GM12878 (cell line): ENCODE measurements at places on chromosomes 5 and 9.

DNA sequence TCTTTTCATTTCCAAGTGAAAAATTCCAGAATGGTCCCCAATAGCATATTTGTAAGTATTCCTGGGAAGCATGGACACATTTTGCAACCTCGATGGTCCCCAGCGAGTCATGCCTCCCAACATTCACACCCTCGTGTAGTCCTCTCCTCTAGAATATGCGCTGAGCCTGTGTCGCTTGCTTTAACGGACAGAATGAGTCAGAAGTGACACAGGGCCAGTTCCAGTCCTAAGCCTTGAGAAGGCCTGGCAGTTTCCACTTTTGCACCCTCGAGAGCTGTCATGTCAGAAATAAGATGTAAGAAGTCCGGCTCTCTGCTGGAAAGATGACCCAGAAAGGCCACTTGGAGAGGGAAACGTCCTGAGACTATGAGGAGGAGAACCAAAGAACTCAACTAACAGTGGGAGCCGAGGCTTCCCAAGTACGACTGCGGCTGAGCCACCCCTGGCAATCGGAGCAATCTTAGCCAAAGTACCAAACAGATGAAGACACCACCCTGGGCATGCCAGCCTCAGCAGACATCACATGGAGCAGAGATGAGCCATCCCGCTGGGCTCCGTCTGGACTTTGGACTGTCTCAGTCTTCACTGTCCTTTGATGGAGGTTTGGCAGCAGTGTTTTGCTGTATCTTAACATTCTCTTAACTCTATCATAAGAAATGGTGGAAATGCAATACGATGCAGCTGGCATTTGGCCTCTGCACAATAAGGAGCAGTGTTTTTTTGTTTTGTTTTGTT lies 42.6 kb upstream of the GFPT2 start:
- no peak for DNase-seq

- no peak for DNase-seq
Measured at GRCh38 chr9:90834828-90835595, 33.4 kb downstream of the SYK start.

- no peak for DNase-seq
Measured at GRCh38 chr5:7606840-7607465, 211.0 kb downstream of the ADCY2 start.

DNA sequence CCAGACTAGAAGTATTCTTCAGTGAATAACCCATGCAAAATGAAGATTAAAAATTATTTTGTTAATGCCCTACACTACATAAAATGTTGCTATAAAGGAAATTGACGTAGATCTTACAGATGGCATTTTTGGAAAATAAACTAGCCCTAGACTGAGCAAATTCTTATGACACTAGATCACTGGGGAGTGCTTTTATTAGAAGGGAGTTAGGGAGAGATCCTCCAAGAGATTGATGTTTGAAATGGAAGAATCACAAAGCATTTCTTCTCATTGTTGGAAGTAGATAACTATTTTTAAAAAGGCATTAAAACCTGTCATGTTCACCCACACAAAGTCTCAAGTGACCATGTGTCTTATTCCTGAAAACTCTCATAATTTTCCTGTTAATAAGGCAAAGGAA lies 351.1 kb upstream of the TLE4 start:
- DNase-seq, result no peak

DNA sequence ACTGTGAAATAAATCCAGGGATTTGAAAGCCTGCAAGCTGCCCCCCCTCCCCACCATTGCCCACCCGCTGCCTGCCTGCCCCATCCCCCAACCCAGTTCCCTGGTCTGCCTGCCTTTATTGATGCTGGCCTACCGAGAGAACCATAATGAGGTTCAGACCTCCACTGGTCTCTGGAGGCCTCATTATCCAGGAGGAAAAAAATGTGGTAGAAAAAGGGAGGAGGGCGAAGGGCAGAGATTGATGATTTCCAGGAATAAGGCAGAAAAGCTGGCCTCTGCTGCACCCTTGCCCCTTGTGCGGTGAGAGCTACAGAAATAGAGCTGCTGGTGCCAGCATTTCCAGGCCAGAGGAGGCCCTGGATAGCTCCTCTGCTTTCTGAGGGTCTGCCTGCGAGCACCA lies 216.1 kb downstream of the PAPPA start:
- no peak for DNase-seq

GRCh38 chr9:110338143-110338542 lies 480 bp upstream of the TXNDC8 start:
- no peak for DNase-seq

DNA sequence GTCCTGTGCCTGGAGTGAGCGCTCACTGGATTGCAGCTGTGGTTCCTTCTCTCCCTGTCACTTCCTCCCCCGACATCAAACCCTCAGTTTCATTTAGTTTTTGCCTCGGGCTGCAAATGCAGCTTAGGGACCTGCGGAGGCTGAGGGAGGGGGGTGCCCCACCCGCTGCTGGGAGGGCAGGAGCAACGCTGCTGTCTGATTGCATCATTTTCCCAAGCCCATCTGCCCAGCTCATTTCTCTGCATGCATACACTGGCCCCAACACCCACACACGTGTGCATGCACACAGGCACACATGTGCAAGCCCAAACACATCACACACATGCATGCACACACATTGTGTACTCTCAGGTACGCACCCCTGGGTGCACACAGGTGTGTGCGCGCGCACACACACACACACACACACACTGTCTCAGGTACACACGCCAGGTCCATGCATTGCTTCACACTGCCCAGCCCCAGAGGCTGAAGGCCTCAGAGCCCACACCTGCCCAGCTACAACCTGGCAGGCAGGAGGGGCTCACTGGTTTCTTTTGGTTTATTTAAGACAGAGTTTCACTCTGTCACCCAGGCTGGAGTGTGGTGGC lies 3.4 kb downstream of the ASS1 start:
- no peak for DNase-seq

- DNase-seq, result no peak
Measured at GRCh38 chr5:53161876-53162275, 52.3 kb upstream of the MOCS2 start.

GRCh38 chr9:119477197-119477596 lies 108.0 kb upstream of the BRINP1 start:
- no peak for DNase-seq

DNA sequence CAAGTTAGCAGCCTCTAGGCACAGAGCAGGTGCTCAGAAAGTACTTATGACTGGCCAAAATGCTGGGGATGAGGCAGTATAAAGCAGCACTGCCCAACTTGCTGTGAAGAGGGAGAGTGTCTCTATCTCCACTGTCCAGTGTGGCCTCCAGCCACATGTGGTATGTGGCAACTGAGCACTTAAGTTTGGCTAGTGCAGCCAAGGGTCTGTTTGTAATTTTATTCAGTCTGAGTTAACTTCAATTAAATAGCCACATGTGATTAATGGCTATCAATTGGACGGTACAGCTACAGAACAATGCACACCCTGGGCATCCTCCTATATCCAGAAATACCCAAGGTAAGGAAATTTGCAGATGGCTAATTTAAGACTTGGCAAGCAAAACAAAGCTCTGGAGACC lies 26.9 kb downstream of the ROR2 start:
- DNase-seq, result no peak

DNA sequence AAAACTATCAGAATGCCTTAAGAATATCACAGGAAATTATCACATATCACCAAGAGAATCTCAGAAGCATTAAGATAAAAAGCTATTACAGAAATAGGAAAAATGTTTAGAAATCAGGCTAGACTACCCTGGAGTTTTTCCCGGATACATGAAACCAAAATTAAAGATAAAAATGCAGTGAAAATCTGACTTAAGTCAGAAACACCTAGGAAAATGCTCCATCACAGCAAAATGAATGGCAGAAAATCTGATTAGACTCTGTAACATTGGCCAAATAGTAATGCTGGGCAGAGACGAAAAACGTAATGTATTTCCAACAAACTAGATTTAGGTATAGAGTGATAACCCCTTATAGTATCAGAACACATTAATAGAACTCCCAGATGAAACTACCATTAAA lies 1626.7 kb upstream of the C9orf72 start:
- no peak for DNase-seq

- DNase-seq, result no peak
Measured at GRCh38 chr5:166329149-166329800, 1962.2 kb upstream of the WWC1 start.

DNA sequence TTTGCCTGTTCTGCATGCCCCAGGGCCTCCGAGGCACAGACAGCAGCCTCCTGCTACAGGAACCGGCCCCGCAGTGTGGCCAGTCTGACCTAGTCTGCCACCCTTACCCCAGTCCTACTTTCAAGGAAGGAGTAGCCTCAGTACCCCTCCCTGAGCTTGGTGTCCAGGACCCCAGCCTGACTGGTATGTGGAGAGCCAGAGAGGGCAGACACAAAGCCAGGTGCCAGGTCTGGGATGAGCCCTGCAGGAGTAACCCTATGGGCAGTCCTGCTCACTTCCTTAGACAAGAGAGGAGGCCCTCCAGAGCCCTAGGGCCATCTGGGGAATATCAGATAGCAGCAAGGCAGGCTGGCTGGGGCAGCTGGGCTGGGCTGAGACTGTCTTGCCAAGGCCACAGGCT lies 67.8 kb downstream of the NRG2 start:
- DNase-seq, result no peak

GRCh38 chr9:36560771-36561170 lies 11.9 kb upstream of the MELK start:
- no peak for DNase-seq

DNA sequence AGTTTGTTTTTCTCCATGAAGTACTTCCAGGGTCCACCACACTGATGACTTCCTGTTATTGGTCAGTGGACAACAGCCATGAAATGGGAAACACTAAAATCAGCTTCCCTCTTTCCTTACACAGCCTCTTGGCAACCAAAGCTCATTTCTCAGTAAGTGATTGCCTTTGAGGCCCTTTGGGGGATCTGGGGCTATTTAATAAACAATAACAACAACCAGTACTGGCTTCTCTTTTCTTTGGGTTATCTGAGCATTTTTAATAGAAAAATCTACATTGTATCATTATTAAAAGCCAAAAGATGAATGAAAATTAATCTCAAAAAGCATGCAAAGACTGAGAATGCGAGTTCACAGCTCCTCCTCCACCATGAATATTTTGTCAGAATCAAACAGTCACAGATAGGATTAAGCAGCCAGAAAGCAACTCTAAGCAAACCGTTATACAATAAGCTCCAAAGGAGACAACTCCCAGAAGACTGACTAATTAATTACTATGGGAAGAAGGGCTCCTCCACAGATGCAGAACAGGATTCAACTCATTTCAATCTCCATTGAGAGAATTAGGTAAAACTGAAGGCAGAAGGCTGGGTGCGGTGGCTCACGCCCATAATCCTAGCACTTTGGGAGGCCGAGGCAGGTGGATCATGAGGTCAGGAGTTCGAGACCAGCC lies 68.3 kb downstream of the SERINC5 start:
- DNase-seq, result no peak

DNA sequence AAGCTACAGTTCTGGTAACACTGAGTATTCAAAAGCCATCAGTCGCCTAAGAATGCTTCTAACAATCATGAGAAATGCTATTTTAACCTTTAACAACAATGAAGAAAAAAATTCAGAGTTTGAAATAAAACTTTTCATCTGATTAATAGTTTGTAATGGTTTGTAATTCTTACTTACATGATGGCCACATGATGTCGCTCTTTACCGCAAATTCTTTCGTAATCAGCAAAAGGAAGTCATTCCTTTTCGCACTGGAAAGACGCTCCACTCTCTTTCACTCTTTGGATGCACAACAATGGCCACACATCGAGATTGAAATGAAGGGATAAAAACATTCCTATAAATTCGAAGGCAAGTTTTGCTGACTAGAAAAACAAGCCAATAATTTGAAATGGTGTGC lies at the start of gene PCDHA7:
Gene PCDHA7, plus strand, starts transcription at position 277 of the 400 bp plus-strand sequence. Its CDS starts 115 bp downstream, at position 392.
- DNase-seq, result no peak

DNA sequence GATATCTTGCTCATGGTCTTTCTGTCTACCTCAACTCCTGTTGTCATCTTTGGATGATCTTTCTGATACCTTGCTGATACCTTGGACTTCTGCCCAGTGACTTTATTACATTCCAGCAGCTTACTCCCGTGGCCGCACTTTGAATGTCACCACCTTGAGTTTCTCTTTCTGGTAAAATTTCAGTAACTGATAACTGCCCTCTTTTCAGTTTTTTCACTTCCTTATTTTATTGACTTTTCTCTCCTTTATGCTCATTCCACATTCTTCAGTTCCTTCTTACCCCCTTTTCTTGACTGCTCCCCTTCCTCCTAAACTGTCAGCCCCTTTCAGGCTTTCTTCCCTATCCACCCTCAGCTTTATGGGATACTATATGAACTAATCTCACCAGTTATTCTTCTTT lies 7.0 kb upstream of the FBXO4 start:
- DNase-seq, result no peak

DNA sequence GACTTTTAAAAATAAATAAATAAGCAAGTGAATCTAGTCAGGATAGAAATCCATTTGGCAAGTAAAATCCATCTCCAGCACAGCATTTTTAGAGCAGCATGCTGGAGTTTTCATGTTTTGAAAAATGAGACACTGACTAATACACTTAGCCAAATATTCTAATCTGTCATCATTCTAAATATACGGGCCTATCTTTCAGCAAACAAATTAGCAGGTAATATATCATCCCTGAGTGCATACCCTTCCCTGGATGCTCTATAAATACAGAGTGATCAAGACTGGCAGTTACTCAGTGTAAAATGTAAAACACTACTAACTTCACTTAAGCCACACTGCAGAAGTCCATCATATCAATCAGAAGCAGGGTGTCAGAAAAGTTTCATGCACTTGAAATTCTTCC lies 58.4 kb downstream of the MLLT3 start:
- DNase-seq, result no peak

DNA sequence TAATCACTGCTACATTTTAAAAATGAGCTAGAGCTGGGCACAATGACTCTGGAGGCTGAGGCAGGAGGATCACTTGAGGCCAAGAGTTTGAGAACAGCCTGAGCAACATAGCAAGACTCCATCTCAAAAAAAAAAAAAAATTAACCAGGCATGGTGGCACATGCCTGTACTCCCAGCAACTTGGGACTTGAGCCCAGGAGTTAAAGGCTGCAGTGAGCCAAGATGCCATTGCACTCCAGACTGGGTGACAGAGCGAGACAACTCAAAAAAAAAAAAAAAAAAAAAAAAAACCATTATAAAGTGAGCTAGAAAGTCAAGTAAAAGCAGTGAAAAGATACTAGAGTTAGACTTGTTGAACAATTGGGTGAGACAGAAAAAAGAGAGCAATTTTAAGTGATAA lies 28.2 kb downstream of the FEM1C start:
- DNase-seq, result no peak

- no peak for DNase-seq
Measured at GRCh38 chr9:70142101-70142500, 98.5 kb downstream of the MAMDC2 start.

DNA sequence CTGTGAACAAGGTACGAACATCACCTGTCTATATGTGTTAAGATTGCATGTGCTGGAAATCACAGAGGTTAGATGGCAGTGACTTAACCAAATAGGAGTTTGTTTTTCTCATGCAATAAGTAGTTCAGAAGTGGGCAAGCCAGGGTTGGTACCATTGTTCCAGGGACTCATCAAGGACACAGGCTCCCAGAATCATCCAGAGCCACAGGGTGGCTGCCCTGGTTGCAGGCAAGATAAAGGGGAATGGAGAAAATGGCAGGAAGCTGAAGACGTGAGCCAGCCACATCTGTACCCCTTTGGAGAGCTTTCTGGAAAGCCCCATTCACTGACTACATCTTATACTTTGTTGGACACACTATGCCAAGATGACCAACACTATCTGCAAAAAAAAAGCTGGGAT lies 126.0 kb upstream of the IL12B start:
- DNase-seq, result no peak
